GF-D8 (cell line): ENCODE measurements at places on chromosomes 2 and 18.

DNA sequence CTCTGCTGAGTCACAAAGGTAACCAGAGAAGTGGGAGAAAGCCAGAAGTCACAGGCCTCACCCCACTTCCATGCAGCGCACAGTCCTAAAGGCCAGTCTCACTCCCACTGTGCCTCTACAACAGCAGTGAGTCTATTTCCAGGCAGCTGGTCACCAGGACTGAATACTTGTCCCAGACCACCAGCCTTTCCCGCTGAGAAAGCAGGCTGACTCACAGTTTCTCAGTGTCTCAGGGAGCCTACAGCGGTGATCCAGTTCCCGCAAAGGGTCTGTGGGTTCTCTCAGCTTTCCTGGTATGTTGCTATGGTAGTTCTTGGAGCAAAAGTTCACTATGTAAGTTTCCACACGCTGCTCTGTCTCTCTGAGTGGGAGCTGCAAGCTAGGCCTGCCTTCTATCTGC is 622.5 kb downstream of the RNF144A start:
- DNase-seq, result no peak

GRCh38 chr2:153388246-153388645 is 90.3 kb downstream of the RPRM start:
- no peak for DNase-seq

DNA sequence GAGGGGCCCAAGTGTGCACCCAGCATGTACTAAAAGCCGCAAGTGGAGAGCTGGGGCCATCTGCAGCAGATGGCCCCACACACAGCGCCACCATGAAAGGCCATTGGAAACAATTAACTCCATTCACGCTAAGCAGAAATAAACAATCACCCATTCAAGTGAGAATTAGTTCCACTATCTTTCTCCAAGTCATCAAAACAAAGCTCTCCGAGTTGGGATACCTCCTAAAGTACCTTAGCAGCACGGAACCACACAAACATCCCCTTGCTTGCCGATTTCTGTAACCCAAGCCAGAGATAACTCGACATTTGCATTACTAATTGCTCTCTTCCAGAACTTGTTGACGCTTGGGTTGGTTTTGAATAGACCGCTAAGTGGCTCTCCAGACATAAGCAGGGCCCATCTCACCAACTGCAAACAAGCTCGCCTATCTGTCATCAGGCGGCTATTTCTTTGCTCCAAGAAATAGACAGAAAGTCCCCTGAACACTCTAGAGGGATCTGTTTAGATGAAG is 840.6 kb upstream of the SALL3 start:
- DNase-seq, result no peak

GRCh38 chr2:232477751-232478510 is 9.7 kb downstream of the ECEL1 start:
- no peak for DNase-seq

DNA sequence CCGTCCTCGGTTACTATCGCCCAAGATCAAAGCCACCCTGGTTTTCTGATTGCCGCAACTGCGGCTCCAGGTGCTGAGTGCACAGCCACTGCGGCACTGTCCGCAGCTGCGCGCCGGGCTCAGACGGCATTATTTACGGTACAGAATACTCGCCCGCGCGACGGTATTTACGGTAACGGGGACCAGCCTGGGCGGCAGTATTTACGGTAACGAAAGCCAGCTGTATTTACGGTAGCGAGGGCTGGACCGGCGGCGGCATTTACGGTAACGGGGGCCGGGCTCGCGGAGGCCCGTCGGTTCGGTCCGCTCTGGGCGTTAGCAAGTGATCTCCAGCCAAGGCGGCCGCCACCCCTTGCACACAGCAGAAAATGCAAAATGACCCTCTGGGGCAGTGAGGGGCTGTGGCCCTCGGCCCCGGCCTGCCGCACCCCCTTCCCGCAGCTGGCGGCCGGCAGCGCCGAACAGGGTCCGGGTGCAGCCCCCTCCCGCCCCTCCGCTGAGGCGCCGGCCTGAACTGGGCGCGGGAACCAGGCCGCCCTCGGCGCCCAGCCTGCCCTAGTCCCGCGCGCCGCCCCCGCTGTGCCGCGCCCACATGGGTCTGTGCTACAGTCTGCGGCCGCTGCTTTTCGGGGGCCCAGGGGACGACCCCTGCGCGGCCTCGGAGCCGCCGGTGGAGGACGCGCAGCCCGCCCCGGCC is at the start of gene GNAL:
Gene GNAL (plus strand): TSS at position 293 of the 697 bp plus-strand sequence. CDS start 300 bp downstream, at position 593.
- no peak for DNase-seq

DNA sequence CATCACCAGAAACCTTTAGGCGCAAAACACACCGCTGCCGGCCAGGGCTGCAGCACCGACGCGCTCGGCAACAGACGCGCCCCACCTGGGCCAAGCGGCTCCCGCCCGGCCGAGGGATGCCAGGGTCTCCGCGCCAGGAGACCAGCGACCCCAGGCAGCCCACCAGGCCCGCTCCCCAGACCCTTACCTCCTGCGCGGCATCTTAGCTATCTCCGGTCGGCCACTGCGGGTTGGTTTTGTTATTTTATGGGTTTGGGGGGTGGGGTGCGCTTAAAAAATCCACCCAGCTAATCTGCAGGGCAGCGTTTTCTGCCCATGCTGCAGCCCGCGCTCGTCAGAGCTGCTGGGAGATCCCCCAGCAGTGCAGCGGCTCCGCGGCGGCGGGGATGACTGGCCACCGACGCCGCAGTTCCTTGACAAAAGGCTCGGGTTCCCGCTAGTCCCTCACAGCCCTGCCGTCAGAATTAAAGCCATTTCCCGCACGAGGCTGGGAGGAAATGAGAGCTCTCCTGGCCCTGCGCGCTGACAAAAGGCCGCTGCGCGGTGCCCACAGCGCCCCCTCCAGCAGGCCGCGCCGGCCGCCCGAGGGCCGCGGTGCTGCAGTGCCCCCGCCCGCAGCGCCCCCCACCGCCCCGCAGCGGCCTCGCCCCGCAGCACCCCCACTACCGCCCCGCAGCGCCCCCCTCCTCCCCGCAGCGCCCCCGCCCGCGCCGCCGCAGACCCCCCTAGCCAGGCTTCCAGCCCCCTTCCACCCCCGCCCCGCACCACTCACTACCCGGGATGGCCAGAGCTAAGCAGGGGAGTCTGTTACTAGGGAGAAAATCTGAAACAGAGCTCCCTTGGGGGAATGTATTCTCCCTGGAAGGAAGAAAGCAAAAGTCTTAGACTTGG is at the start of gene ADD2:
Gene ADD2 (minus strand): TSS at position 502 of the 891 bp plus-strand sequence. CDS start 61,792 bp downstream, outside the sequence.
- no peak for DNase-seq
